ENCODE measurements at places on chromosomes 5 and 9. TPM values are rescaled to one million over a fixed set of nuclear protein-coding genes. Genes with fewer than 3 reads are reported as not detected.
A peak's percentile ranks its signal among the peaks of the same experiment; 100 is the strongest.

The SPINK6 gene
- total RNA-seq, result not detected

DNA sequence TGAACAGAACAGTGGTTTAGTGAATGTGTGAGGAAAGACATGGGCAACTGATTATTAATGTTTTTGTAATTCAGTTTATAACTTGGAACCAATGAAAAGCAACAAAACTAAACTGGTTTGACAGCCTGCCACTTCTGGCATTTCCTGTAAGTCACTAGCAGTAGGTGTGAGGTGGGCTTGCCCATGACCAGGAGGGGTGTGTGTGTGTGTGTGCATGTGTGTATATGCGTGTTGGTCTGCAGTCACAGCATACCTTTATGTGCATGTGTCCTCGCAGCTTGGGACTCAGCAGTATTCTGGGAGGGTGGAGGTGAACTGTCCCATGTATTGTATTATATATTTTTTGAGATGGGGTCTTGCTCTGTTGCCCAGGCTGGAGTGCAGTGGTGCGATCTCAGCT lies 32.3 kb downstream of the OTULIN start:
- no peak overlapping the region for H3K4me3 ChIP-seq
- H3K36me3 ChIP-seq, result peaks cover 9% of the 10 kb centered on the region
- H3K27ac ChIP-seq, result peak overlapping the region; percentile 37
- H3K4me1 ChIP-seq, result peaks cover 31% of the 10 kb centered on the region
- DNase-seq, result no peak

The NSMF gene
- total RNA-seq, result 54.2 TPM

- no peak for DNase-seq
- no peak overlapping the region for H3K4me3 ChIP-seq
- peaks cover 10% of the 10 kb centered on the region for H3K27me3 ChIP-seq
- H3K4me1 ChIP-seq, result peaks cover 2% of the 10 kb centered on the region
- H3K27ac ChIP-seq, result peak overlapping the region; percentile 24
Measured at GRCh38 chr5:76781775-76782174, 37.1 kb upstream of the F2RL1 start.

DNA sequence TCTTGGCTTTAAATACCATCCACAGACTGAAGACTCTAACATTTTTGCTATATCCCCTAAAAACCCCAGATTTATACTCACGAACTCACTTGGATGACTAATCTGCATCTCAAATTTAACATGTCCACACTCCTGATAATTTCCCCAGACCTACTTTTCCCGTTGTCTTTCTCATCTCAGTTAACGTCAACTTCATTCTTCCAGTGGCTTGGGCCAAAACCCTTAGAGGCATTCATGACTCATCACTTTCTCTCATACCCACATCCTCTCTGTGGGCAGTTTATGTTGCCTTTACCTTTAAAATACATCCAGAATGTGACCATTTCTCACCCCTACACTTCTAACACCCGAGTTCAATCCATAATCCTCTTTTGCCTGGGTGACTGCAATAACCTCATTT lies 96.7 kb downstream of the EDIL3 start:
- H3K36me3 ChIP-seq, result no peaks in the 10 kb centered on the region
- H3K27ac ChIP-seq, result no peak overlapping the region

- no peaks in the 10 kb centered on the region for H3K36me3 ChIP-seq
- H3K27ac ChIP-seq, result no peak overlapping the region
- no peak for DNase-seq
Measured at GRCh38 chr5:122181863-122182262, 52.5 kb downstream of the ZNF474 start.

The OMD gene
- not detected for total RNA-seq

- H3K27ac ChIP-seq, result peak overlapping the region; percentile 95
- H3K27me3 ChIP-seq, result no peaks in the 10 kb centered on the region
Measured at GRCh38 chr5:96885518-96886338, 9.4 kb downstream of the ERAP2 start.
